ENCODE measurements at places on chromosomes 6 and 20. TPM values are rescaled to one million over a fixed set of nuclear protein-coding genes. Genes with fewer than 3 reads are reported as not detected.

KIAA1755 gene
- total RNA-seq: 0.65 TPM

DDX27 gene
- total RNA-seq: 41.7 TPM

FOXA2 gene
- total RNA-seq: not detected

SPATA2 gene
- 3.0 TPM for total RNA-seq

NCOA5 gene
- 6.5 TPM for total RNA-seq

ESF1 gene
- total RNA-seq: 14.0 TPM
